ENCODE measurements at places on chromosomes 13 and 19.

GRCh38 chr19:10271543-10272086 lies 695 bp downstream of the ICAM1 start:
- no peak for DNase-seq

- DNase-seq = no peak
Measured at GRCh38 chr13:108895220-108895704, 265.9 kb downstream of the MYO16 start.

GRCh38 chr13:30154931-30155330 lies 152.4 kb downstream of the KATNAL1 start:
- no peak for DNase-seq

DNA sequence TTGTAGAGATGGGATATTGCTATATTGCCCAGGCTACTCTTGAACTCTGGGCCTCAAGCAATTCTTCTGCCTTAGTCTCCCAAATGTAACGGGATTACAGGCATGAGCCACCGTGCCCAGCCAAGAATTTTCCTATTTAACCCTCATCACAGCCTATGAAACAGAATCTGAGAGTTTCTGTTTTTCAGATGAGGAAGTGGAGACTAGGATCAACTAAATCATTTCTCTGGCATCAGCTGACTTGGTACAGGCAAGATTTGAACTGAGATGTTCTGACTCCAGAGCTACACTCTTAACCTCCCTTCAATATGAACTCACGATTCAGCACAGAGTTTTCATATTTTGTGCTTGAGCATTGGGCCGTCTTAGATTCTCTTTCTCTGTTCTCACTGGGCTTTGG lies 8.1 kb downstream of the ZNF460 start:
- DNase-seq = no peak

DNA sequence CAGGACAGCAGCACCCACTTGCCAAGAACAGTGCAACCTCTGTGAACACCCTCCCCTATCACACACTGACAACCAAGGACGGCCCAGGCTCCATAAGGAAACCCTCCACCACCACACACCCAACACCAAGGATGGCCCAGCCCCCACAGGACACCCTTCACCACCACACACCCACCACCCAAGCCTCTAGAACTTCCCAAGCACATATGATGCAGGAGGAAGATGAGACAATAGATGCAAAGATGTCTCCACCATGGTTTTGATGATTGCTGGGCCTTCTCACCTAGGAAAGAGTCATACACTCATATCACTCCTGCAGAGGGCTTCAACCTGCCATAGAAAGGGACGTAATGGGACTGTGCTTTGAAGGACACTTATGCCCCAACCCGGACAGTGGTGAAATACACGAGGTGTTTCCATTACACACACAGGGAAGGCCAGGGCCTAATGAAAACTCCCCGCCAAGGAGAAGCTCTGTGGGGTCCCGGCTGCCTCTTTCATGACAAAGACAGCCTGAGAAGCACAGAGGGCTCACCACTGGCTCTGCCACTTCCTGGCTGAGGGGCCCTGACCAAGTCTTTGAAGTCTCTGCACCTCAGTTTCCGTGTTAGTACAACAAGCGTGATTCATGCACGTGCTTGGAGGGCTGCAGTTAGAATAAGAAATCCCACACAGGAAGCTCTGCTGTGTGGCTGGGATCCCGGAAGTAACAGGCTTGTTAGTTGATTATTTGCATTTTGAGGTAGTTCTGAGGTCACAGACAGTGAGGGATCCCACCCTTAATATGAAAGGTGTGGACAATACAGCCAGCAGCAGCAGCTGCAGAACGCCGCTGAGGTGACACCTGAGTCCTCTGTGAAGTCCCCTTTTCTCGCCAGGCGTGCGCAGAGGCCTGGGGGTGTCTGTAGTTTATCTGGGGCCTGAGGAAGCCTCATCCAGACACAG lies 61.9 kb upstream of the ATP12A start:
- no peak for DNase-seq

DNA sequence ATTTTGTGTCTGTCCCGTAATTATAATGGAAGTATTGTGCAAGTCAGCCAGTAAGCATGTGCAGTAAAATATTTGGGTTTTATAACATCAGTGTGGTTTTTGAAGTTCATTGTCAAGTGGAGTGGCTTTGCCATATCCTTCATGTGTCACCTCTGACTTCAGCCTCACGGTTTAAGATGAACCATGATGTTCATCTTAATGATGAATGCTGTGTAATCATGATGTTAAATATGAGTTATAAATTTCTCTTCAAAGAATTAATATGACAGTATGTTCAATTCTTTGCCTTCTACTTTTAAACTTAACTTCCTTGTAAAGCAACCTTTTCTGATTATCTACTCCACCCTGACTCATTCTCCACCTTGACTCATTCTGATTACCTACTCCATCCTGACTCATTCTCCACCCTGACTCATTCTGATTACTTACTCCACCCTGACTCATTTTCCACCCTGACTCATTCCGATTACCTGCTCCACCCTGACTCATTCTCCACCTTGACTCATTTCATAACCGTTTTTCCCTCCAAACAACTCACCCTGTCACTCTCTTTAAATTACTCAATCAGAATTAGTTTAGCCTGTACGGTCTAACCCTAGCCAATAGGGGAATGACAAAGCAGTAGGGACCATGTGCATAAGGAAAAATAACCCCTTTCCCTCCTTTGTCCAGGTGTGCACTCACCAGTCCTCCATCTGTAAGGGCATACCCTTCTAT lies 50.3 kb upstream of the ANKRD10 start:
- no peak for DNase-seq

- no peak for DNase-seq
Measured at GRCh38 chr13:22298530-22298929, 627.7 kb downstream of the FGF9 start.

DNA sequence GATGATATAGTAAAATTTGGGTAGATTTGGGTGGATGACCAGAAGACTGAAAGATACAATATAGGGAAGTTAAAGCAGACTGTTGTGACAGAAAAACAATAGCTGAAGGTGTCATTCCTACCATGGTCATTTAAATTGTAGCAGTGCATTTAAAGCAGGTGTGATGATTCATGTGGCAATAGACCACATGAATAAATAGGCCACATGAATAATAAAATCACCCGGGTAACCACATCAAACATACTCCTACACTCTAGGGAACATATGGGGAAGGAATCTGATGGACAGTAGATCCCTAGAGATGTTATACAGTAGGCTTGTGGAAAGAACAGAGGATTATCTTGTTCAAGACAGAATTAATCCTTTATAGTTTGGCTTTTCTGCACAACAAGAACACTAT lies 392.6 kb downstream of the SLITRK5 start:
- DNase-seq = no peak

DNA sequence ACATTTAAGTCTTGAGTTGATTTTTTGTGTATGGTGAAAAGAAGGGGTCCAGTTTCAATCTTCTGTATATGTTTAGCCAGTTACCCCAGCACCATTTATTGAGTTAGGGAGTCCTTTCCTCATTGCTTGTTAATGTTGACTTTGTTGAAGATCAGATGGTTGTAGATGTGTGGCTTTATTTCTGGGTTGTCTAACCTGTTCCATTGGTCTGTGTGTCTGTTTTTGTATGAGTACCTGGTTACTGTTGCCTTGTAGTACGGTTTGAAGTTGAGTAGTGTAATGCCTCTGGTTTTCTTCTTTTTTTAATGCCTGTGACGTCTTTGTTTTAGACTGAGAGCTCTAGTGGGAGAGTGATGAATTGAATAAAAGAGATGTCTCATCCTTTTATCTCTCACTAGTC lies 83.2 kb downstream of the NBEA start:
- DNase-seq = no peak

DNA sequence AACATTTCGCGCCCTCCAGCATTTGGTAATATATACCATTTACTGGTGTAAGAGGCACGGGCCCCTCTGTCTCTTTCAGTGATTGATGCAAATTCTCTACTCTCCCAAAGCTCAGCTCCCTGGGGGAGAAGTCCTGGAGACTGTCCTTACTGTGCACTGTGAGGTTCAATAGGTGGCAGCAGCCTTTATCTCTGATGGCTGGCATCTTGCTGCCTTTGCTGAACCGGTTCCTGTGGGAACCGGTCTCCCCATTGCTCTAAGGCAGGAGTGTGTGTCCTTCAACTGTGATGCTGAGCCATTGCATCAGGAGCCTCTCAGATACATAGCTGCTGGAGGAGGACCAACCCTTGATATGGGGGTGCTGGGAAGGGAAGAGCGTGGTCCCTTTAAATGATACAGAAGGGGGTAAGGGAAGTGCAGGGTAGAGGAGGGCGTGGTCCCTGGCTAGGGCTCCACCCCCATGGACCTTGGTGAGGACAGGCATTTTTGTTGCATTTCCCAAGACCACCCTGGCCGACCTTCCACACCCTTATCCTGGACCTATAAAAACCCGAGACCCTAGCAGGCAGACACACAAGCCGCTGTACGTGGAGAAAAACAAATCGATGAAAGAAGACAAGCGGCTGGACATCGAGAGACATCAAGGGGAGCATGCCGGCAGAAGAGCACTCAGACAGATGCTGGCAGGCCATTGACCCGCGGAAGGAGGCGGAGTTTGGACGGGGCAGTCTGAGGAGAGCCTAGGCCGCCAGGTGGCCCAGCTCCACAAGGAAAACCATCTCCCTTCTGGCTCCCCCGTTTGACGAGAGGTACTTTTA lies 41.1 kb upstream of the GTF3A start:
- DNase-seq = no peak

GRCh38 chr13:45381196-45381595 lies 37.0 kb downstream of the SLC25A30 start:
- DNase-seq = no peak

- no peak for DNase-seq
Measured at GRCh38 chr13:64041296-64041695, 2625.6 kb upstream of the PCDH20 start.

DNA sequence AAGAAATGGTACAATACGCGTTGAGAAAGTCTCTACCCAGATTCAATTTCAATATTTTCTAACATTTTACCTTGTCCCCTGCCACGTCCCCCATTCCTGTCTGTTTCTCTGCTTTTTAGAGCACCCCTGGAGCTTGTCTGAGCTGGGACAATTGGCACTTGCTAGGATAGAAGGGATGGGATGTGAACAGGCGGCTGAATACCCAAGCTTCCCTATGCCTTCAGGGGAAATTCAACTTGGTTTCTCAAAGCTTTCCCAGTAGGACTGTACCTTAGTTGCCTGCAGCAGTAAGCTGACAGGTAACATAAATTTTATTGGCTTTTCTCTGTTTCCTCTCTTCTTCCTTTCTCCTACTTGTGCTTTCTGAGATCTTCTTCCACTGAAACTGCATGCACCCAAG lies 1663.3 kb downstream of the EFNB2 start:
- no peak for DNase-seq

- DNase-seq = no peak
Measured at GRCh38 chr19:3378352-3379150, 12.2 kb downstream of the NFIC start.

- no peak for DNase-seq
Measured at GRCh38 chr13:39144941-39145533, 106.8 kb downstream of the NHLRC3 start.

DNA sequence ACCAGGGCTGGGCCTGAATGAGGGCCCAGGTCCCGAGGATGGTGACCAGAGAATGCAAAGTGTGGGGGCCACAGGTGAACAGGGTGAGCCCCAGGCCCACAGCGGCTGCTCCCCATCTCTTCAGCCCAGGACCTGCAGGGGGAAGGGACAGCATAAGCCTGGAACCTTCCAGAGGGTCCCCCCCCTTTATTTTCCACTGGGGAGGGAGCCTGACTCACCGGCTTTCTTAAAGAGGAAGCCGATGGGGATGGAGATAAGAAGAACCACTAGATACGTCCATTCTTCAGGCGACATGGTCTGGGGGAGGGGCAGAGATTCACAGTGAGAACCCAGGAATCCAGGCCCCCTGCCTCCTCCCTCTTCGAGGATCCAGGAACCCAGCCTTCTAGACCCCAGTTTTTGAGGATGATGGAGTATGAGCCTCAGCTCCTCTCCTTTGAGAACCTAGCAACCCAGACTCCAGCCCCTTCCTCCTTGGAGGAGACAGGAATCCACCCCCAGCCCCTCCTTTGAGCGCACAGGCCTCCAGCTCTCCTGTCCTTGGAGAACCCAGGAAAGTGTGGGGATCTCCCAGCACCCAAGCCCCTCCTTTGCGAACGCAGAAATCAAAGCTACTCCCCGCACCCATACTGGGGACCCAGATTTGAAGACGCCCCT lies 1.0 kb downstream of the MBOAT7 start:
- DNase-seq = no peak

- no peak for DNase-seq
Measured at GRCh38 chr19:53388904-53389303, 6.0 kb upstream of the ZNF765 start.

DNA sequence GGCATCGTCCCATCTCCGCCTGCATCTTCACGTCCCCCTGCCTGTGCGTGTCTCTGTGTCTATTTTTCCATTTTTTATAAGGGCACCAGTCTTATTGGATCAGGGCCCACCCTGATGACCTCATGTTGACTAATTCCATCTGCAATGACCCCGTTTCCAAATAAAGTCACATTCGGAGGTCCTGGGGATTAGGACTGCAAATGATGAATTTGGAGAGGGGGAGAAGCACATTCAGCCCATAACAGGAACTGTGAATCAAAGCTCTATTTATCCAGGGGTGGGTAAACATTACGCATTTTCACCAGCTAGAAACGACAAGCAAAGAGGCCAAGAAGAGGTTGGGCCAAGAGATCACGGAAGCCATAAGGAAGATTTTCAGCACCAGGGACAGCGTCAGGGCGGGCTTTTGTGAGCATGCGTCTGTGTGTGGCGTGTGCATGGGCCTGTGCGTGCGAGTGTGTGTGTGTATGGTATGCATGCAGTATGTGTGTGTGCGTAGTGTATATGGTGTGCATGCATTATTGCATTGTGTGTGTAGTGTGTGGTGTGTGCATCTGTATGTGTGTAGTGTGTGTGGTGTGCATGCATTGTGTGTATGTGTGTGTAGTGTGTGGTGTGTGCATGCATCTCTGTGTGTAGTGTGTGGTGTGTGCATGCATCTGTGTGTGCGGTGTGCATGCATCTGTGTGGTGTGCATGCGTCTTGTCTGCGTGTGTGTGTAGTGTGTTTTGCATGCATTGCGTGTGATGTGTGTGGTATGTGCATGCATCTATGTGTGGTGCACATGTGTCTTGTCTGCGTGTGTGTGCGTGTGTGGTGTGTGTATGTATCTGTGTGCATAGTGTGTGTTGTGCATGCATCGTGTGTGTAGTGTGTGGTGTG lies 19.6 kb downstream of the CELF5 start:
- DNase-seq = no peak

DNA sequence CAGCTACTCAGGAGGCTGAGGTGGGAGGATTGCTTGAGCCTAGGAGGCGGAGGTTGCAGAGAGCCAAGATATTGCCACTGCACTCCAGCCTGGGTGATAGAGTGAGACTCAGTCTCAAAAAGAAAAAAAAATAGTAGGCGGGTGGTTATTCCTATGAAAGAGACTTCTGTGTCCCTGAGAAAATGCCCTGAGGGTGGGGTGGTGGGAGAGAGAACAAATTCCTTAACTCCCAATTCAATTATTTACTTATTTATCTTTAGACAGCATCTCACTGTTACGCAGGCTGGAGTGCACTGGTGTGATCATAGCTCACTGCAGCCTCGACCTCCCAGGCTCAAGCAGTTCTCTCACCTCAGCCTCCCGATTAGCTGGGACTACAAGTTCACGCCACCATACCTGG lies 10.3 kb upstream of the EEF2 start:
- DNase-seq = no peak

- no peak for DNase-seq
Measured at GRCh38 chr13:22120646-22121045, 449.8 kb downstream of the FGF9 start.

- DNase-seq = no peak
Measured at GRCh38 chr13:58093394-58093793, 461.9 kb downstream of the PCDH17 start.

GRCh38 chr19:46862503-46862834 lies 1.7 kb downstream of the ARHGAP35 start:
- DNase-seq = no peak

GRCh38 chr19:3413796-3414327 lies 47.5 kb downstream of the NFIC start:
- DNase-seq = no peak

All from cortex of kidney (tissue), 1 donor.